ENCODE measurements at places on chromosomes 1 and 21. TPM values are rescaled to one million over a fixed set of nuclear protein-coding genes. Genes with fewer than 3 reads are reported as not detected.
A peak's percentile ranks its signal among the peaks of the same experiment; 100 is the strongest.

DNA sequence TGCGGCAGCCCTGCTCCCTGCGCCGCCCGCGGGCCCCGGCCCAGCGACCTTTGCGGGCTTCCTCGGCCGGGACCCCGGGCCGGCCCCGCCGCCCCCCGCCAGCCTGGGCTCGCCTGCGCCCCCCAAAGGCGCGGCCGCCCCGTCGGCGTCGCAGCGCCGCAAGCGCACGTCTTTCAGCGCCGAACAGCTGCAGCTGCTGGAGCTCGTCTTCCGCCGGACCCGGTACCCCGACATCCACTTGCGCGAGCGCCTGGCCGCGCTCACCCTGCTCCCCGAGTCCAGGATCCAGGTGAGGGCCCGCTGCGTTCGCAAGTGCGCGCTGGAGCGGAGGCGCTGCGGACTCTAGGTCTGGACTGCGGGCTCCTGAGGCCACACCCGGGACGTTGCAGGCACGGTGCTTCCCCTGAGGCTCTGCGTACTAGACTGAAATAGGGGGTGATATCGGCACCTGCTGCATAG is 351 bp downstream of the MIXL1 start:
- DNase-seq = no peak

DNA sequence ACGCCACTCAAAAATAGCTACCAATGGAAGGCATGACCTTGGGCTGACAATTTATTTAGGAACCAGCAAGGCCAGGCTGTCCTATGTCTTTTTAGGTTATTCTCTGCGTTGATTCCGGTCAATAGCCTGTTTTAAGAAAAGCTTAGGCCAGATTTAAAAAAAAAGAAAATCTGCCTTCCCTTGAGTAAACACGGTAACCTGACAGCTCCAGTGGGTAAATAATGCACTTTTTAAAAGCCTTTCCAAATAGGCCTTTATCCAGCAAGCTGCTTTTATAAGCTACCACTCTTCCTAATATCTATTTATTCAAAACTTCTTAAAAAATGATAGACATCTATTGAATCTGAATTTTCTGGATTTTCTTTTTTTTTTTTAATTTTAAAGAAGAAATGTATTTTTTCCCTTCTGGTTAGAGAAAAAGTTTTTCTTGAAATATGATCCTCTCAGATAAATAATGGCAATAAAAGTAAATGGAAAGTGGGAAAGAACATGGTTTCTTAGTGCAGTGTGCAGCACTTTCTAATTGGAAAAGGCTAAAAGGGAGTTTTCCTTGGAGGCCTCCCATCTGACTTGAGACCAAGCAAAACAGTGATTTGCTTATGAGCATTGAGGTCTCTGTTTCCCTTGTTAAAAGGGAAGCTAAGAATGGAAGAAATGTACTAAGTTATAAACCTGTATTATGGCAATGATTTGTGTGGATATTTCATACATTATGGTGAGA is 281.0 kb upstream of the RUNX1 start:
- no peak for DNase-seq

DNA sequence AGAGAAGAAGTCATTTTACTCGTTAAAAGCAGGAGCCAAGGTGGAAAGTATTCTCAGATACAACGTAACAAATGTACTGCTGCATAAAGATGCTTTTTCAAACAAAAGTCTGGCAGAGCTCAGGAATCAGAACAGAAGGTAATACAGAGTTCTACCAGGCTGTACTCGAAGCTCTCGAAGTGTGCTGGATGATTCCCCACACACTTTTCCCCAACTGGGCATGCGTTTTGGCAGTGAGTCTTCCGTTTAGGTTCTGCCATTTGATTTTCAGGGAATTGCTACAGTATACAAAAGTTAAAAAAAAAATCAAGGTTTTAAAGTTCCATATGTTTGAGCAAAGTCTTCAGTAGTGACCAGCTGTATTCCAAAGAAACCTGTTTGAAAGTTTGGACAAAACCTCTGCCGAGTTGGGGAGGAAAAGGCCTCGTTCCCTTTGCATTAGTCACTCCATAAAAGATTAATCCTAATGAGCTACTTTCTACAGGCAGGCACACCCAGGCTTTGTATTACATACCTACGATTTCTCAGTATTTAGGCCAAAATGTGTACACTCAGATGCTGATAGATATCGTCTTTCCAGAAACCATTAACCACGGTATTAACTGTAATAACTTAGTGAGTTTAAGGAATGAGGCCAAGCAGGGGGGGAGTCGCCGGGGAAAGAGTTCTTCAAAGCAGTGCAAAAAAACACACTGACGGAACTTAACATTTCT is 477.1 kb downstream of the LMO4 start:
- DNase-seq = peak; percentile 70

GRCh38 chr1:110283677-110284076 is 55.5 kb upstream of the RBM15 start:
- DNase-seq = peak; percentile 30

DNA sequence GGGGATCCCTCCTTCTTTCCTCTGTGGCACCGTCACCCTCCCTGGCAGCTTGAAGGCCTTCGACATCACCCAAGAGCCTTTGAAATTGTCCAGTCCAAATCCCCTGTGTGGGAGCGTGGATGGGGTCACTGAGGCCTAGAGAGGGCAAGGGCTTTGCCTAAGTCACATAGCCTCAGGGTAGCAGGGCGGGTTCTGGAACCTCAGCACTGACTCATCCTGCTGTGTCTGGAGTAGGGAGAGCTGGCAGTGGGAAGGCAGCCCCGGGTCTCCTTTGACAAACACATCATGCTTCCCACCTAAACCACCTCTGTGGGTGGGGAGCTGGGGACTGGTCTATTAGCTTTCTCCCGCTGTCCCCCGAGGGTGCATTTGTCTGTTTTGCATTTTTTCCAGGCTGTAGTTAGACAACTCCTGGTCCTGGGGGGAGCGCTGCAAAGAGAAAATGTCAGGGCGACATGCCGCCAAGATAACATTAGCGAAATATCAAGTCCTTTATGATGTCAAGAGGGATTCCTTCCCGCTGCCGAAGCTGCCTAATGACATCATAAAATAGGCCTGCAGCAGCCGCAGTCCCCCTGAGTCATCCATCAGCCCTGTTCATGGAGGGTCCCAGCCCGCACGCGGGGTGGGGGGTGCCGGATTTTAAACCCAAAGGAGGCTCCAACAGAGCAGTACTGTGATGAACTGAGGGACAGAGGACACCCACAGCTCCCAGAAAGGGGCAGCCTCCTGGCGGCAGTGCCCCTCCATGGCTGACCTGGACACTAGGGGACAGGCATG is 77.0 kb upstream of the POU3F1 start:
- peak; percentile 10 for DNase-seq

DNA sequence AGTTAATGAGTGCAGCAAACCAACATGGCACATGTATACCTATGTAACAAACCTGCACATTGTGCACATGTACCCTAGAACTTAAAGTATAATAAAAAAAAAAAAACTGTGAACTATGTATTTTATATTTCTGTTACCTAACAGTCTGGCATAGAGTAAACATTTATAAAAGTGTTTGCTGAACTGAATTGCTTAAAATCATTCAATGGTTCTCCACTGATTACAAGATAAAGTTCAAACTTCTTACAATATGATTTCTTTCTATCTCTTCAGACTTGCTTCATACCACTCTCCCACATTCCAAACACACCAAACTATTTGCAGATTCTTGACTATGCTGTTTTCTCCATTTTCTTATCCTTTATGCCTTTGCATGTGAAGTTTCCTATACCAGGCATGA is 89.9 kb downstream of the UROD start:
- DNase-seq = no peak

DNA sequence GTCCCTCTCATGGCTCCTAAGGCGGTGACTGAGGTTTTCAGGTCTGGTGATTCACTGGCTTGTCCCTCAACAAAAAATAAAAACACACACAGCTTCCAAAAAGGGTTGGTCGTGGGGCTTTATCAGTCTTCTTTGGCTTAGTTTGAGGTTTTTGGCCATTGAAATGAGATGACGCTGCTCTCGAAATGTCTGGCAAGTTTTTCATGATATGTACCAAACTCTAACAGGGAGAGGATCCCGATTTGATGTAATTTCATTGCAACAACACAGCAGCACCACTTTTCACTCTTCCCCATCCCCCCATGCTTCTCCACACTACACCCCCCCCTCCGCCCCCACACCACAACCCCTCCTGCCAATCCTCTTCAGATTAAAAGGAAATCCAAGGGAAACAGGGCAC is 187.1 kb upstream of the NFIA start:
- no peak for DNase-seq

The USP48 gene
- total RNA-seq = 53.0 TPM

The NR5A2 gene
- 1.2 TPM for total RNA-seq

The SIK1 gene
- 3.9 TPM for total RNA-seq

Data from HFFc6 (cell line).